ENCODE measurements at places on chromosomes 13 and 19. TPM values are rescaled to one million over a fixed set of nuclear protein-coding genes. Genes with fewer than 3 reads are reported as not detected.

Gene TNFSF13B
- 2.3 TPM for total RNA-seq

DNA sequence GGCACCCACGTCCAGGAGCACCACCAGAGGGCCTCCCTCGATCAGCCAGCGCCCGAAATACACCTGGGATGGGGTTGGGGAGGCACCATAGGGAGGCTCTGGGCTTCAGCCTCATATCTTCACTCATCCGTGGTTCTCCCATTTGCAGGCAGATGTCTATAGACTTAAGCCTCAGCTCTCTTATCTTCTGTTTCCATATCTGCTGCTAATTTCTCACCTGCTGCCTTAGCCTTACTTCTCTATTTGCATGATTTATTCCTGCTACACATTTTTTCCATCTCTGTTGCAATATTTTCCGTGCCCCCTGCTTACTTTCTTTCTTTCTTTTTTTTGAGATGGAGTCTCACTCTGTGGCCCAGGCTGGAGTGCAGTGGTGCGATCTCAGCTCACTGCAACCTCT lies 5.8 kb downstream of the GYS1 start:
- no peak overlapping the region for H3K4me3 ChIP-seq
- no peaks in the 10 kb centered on the region for H3K27me3 ChIP-seq
- H3K36me3 ChIP-seq = peaks cover 38% of the 10 kb centered on the region
- peak overlapping the region; percentile 53 for H3K27ac ChIP-seq

Gene TEX26
- not detected for total RNA-seq

GRCh38 chr13:95509521-95510310 lies 42.8 kb upstream of the CLDN10 start:
- no peak for DNase-seq
- H3K4me1 ChIP-seq = no peaks in the 10 kb centered on the region
- H3K4me3 ChIP-seq = no peak overlapping the region
- no peak overlapping the region for H3K27ac ChIP-seq
- H3K27me3 ChIP-seq = peaks cover 13% of the 10 kb centered on the region
- H3K36me3 ChIP-seq = no peaks in the 10 kb centered on the region

DNA sequence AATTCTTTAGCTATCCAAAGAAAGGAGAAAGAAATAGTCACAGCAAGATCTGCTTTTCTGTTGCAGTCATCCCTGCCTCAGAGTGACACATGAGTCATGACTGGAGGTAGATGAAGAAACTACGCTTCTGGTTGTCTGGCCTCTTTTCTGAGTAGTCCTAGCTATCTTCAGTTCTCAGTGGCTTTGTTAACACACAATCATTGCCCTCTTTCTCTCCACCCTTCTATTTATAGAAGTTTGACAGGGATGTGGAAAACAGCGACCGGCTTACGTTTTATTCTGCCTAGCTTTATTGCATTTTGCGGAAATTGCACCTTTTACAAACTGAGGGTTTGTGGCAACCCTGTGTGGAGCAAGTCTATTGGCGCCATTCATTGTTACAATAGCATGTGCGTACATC lies 26.7 kb downstream of the SPATA13 start:
- H3K27me3 ChIP-seq = no peaks in the 10 kb centered on the region
- DNase-seq = peak; percentile 43
- peaks cover 1% of the 10 kb centered on the region for H3K36me3 ChIP-seq
- H3K27ac ChIP-seq = peak overlapping the region; percentile 10
- H3K4me3 ChIP-seq = no peak overlapping the region

Gene UFM1
- total RNA-seq = 44.8 TPM

- H3K4me1 ChIP-seq = no peaks in the 10 kb centered on the region
- no peak overlapping the region for H3K4me3 ChIP-seq
- no peak overlapping the region for H3K27ac ChIP-seq
- H3K27me3 ChIP-seq = no peaks in the 10 kb centered on the region
Observed at GRCh38 chr13:99792079-99792921, 179.3 kb downstream of the ZIC5 start.

- H3K27me3 ChIP-seq = no peaks in the 10 kb centered on the region
- peak within 1 kb of the TSS; percentile 94 for H3K4me3 ChIP-seq
- H3K36me3 ChIP-seq = peaks cover 62% of the 10 kb centered on the region
- H3K27ac ChIP-seq = peak within 1 kb of the TSS; percentile 95
Observed at GRCh38 chr19:52095172-52096014, at the start of gene ZNF841. Gene ZNF841 (minus strand): TSS chr19:52095765. CDS start chr19:52084801, 10,964 bp downstream.

GRCh38 chr13:38514575-38514974 lies 164.9 kb downstream of the UFM1 start:
- no peaks in the 10 kb centered on the region for H3K4me1 ChIP-seq
- H3K36me3 ChIP-seq = no peaks in the 10 kb centered on the region
- peaks cover 11% of the 10 kb centered on the region for H3K27me3 ChIP-seq
- no peak overlapping the region for H3K4me3 ChIP-seq
- DNase-seq = no peak
- no peak overlapping the region for H3K27ac ChIP-seq

Gene ZNF682
- 7.5 TPM for total RNA-seq

DNA sequence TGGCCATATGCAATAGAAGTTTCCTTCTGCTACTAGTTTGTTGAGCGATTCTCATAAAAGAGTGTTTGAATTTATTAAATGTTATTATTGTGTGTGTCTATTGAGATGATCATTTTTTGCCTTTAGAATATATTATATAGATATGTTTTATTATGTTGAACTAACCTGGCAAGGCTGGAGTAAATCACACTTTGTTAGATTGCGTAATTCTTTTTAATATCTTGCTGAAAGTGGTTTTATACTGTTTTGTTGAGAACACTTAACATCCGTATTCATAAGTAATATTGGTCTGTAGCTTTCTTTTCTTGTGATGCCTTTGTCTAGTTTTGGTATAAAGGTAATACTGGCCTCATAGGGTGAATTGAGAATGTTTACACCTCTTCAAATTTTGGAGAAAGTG lies 574.3 kb upstream of the PCDH20 start:
- H3K4me3 ChIP-seq = no peak overlapping the region
- no peaks in the 10 kb centered on the region for H3K4me1 ChIP-seq
- no peak for DNase-seq
- no peaks in the 10 kb centered on the region for H3K36me3 ChIP-seq
- no peak overlapping the region for H3K27ac ChIP-seq
- no peaks in the 10 kb centered on the region for H3K27me3 ChIP-seq

DNA sequence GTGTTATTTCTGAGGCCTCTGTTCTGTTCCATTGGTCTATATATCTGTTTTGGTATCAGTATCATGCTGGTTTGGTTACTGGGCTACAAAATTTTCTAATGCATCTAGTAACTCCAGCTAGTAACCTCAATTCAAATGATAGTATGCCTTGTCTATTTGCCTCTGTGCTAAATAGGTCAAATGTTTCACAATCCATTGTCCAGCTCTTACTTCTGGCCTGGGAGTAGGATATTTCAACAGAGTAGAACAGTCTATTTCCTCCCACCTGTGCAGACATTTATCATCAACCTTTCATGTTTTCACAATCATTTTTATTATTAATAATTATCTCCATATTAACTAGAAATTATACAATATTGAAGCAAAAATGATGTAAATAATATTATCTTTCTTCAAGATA lies 18.1 kb upstream of the NDFIP2 start:
- H3K27me3 ChIP-seq = no peaks in the 10 kb centered on the region
- no peak for DNase-seq
- no peaks in the 10 kb centered on the region for H3K36me3 ChIP-seq
- no peak overlapping the region for H3K27ac ChIP-seq
- H3K4me1 ChIP-seq = peaks cover 22% of the 10 kb centered on the region
- H3K4me3 ChIP-seq = no peak overlapping the region

Gene NOVA2
- 0.02 TPM for total RNA-seq

GRCh38 chr13:46665633-46666482 lies 112.9 kb downstream of the LRCH1 start:
- no peaks in the 10 kb centered on the region for H3K27me3 ChIP-seq
- DNase-seq = peak; percentile 30
- H3K36me3 ChIP-seq = peaks cover 10% of the 10 kb centered on the region

DNA sequence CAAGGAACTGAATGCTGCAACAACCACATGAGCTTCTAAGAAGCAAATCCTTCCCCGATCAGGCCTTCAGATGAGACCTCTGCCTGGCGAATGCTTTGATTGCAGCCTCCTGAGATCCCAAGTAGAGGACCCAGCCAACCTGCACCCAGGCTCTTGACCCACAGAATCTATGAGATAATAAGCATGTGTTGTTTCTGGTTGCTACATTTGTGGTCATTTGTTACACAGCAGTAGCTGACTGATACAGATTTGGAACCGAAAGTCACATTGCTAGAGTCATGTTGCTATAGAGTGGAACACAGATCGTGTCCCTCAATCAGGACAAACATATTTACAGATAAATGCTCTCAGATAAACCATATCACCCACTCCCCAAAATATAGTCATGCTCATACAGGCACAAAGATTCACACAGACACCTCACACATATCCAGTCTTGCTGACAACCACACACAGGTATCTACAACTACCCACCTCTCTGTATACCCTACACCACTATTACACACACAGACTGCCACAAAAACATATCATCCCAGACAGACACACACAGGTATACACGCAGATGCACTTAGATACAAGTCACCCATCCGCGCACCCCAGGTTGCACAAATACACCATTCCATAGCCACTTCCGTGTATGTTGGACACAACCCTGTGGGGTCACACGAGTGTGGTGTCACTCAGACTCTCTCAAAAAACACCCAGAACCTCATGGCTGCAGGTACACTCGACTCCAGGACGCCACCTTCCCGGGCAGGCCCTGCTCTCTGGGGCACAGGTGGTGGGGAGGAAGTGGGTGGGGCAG lies 5.5 kb downstream of the DIRAS1 start:
- peaks cover 5% of the 10 kb centered on the region for H3K4me1 ChIP-seq
- peaks cover 3% of the 10 kb centered on the region for H3K36me3 ChIP-seq
- H3K27me3 ChIP-seq = peaks cover 10% of the 10 kb centered on the region
- no peak for DNase-seq

DNA sequence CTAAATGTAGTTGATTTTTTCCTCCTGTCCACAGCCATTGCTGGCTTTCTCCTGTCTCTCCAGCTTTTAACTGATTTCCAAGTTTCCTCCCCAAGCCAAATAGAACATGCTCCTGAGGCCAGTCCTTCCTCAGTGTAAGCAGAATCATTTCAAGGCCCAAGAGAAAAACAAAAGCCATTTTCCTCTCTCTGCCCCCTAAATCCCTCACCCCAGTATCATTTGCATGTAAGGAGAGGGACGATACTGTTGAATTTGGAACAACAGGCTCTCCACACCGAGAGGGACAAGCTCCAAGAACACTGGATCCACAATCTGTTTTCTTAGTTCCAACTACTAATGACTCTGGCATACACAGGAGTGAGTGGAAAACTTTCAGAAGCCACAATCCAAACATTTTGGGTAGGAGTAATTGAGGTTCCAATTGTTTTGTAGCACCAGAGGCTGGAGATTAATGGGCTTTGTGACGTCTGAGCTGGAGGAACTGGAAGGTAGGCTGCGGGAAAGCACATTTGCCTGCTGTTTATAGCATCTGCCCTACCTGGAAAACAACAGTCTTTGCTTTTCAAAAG lies 156.8 kb downstream of the FLT1 start:
- no peak for DNase-seq
- no peaks in the 10 kb centered on the region for H3K36me3 ChIP-seq
- H3K4me1 ChIP-seq = peaks cover 14% of the 10 kb centered on the region
- H3K27me3 ChIP-seq = no peaks in the 10 kb centered on the region
- H3K27ac ChIP-seq = no peak overlapping the region

GRCh38 chr13:27826379-27827353 lies 34.4 kb downstream of the GSX1 start:
- no peak overlapping the region for H3K27ac ChIP-seq
- H3K27me3 ChIP-seq = peaks cover 51% of the 10 kb centered on the region
- peak; percentile 82 for DNase-seq

DNA sequence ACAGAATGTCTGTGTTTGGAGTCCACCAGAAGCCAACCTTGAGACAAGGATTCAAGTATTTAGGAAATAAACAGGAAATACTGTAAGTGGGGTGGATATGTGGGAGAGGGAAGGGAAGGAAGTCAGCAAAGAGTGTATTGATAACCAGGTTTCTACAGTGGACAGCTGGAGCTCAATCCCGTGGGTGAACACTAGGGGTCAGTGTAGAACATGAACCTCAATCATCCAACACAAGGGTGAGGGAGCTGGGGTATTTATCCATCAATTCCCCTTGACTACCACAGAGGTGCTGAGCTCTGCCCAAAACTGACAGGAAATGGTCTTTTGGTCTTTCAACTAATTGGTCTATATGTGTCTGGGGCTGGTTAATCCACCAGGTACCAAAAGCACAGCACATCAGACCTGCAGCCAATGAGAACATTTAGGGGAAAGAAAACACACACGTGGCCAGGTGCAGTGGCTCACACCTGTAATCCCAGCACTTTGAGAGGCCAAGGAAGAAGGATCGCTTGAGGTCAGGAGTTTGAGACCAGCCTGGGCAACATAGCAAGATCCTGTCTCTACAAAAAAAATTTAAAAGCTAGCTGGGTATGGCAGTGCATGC lies 5.6 kb upstream of the SYDE1 start:
- H3K36me3 ChIP-seq = peaks cover 8% of the 10 kb centered on the region
- no peak overlapping the region for H3K27ac ChIP-seq
- H3K4me3 ChIP-seq = no peak overlapping the region
- H3K4me1 ChIP-seq = peaks cover under 1% of the 10 kb centered on the region
